ENCODE measurements at places on chromosomes 7 and 10.

GRCh38 chr7:1090686-1091643 is 3.1 kb downstream of the GPER1 start:
- DNase-seq = no peak

- no peak for DNase-seq
Observed at GRCh38 chr7:13152755-13153154, 465.3 kb downstream of the ARL4A start.

- DNase-seq = no peak
Observed at GRCh38 chr7:131935180-131935579, 378.8 kb upstream of the PODXL start.

DNA sequence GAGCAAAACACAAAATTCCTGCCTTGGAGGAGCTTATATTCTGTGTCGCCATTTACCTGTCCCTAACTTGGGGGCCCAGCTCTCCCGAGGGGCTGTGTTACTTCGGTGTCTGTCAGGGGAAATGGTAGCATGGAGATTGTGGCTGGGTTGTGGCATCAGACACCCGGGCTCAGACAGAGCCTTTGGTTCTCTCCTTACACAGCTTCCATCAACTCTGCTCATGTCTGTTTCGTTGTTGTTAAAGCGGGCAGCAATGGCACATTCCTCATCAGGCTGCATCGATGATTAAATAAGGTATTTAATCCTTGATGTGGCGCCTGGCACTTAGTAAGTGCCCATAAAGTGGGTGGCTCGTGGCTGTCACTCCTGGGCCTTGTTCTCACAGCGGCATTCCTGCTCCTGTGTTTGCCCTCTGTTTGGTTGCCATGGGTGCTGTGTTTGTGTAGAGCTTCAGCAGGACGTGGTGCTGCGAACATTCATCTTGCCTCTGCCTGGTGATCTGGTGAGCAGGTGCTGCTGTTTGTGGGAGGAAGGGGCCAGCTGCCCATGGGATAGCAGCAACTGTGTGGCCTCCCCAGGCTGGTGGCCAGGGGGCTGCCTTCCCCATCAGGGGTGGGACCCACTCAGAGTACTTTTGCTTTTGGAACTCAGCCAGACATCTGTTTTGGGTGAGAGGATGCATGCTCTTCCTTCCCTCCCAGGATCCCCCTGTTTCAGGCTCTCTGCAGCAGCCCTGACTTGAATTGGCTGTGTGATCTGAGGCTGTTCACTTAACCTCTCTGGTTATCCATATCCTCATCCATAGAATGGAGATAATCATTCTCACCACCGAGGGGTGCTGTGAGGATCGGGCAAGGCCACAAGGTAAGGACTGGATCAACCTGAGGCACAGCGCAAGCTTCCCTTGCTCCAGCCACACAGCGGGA is 207.2 kb upstream of the SVIL start:
- DNase-seq = no peak

GRCh38 chr7:128946936-128947830 is 9.5 kb downstream of the IRF5 start:
- no peak for DNase-seq

GRCh38 chr10:106635947-106636346 is 528.6 kb downstream of the SORCS1 start:
- no peak for DNase-seq

Measured in suprapubic skin (tissue), 4 donors.